T-helper 9 cell (primary cell): ENCODE measurements at places on chromosomes 7 and 10.

DNA sequence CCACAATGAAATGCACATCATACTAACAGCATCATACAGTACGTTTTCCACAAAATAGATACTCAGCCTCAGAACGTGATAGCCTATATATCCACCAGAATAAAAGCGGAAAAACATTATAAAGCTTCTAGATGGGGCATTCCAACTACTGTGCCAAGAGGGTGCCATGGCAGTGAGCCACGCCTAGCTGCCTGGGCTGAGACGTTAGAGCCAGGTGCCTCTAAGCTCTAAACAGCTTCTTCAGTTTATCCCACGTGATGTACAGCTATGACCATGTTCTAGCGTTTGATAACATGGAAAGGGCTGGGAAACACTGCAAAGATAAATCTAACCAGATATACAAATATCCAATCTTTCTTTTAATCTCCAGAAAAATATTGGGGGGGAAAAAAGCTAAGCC, 17.8 kb downstream of the USP6NL start:
- DNase-seq: no peak

DNA sequence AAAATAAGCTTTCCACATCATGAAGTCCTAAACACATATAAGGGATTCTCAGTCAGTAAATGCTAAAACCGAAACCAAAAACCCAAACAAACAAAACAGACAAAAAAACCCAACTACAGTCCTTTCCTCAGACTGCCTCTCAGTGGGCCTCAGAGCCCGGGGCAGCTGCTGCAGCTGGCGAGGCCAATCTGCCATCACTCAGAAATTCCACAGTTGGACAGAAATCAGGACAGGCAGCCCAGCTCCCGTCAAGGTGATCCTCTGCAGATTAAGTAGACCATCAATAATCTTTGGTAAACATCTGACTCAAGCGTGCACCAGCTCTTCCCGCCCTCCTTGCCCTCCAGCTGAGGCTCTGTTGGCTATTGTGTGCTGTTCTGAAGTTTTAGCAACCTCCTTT, 142.2 kb downstream of the ATXN7L1 start:
- no peak for DNase-seq

GRCh38 chr10:84543948-84544347, 215.6 kb downstream of the CCSER2 start:
- DNase-seq: no peak

GRCh38 chr10:67296926-67297325, 371.1 kb downstream of the LRRTM3 start:
- no peak for DNase-seq

- DNase-seq: no peak
Measured at GRCh38 chr7:64602086-64602485, 39.2 kb upstream of the ZNF680 start.

DNA sequence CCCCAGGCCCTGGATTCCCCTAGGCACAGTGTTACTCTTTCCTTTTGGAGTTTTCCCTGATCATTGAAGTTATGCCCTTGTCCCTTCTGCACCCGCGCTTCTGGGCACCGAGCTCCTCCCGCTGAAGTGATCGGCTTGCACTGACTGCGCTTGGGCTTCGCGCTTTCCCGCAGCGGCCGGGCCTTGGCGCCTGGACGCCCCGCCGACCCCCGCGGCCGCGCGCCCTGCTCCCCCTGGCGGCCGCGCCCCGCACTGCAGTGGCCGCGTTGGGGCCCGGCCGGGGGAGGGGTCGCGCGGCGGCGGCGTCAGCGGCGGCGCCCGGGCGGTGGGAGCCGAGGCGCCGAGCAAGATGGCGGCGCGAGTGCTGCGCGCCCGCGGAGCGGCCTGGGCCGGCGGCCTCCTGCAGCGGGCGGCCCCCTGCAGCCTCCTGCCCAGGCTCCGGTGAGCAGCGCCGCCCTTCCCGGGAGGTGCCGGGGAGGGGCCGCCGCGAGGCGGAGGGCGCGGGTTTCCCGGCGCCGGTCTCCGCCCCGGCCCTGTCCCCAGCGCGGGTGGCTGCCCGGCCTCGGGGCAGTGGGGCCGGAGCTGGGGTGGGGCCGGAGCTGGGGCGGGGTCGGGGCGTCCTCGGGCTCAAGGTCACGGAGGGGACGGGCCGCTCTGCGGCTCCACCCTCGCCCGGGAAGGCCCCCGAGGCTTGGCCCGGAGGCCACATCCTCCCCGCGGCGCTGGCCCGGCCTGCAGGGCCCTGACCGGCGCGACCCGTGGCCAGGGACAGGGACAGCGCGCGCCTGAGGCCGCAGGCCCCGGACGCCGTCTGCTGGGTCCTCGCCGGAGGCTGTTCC, at the start of gene NIPSNAP2:
Gene NIPSNAP2 (plus strand): TSS at position 325 of the 839 bp plus-strand sequence. CDS start 25 bp downstream, at position 350.
- peak; percentile 63 for DNase-seq

DNA sequence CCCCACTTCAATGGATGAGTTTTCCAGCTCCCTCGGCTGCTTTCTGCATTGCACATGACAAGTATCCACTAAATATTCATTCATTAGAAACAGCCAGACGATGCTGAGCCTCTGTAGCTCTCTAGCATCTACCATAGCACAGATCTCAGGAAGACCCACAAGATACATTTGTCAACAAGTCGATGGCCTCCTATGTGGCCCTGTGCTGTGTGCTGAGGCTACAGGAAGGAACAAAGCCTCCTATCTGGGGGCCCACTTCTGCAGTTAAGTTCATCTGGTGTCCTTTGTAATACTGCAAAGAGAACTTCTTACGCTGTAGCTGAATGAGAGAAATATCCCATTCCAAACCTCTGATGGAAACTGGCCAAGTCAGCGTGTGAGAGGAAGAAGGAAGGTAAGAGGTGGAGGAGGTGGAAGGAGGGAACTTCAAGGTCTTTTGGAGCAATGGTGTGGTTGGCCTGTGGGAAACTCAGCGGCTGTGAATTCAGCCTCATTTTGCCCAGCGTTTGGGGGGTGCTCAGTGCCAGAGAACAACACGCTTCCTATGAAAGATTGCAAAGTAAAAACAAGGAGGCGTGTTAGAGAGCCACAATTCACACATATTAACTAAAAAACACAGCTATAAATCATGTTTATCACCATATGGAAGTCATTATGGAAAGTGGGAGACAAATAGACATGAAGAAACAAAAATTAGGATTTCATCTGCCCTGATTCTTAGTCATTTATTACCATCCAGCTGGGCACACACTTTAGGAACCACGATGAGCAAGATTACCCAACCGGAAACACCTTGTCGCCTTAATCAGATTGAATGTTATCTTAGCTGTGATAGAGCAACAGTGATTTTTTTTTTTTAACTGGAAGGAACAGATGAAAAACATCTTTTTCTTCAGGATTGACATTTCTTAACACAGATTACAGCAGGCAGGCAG, 62.2 kb upstream of the USP6NL start:
- no peak for DNase-seq

DNA sequence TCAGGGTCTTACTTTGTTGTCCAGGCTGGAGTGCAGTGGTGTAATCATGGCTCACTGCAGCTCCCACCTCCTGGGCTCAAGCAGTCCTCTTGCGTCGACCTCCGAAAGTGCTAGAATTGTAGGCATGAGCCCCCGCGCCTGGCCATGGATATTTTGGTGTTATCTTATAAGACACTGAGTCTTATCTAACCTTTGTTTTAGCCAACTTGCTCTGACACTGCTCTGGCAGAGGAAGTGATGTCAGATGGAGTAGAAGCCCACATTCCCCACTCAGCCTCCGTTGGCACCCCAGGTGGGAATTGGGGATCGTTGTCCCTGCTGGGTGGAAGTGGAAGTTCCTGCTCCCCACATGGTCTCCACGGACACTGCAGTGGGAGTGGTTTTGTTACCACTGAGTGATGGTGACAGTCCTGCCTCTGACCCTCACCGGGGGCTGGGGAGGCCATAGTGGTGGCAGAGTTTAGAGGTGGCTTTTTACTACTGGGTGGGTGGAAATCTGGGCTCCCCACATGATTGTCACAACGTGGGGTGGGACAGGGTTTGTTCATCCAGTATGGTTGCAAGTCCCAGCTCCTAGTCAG, 98.9 kb downstream of the ANKRD61 start:
- DNase-seq: no peak

GRCh38 chr7:171364-171904, 20.9 kb upstream of the FAM20C start:
- DNase-seq: no peak

GRCh38 chr7:82675396-82675795, 231.8 kb upstream of the CACNA2D1 start:
- no peak for DNase-seq

GRCh38 chr7:45028138-45028919, 28.3 kb downstream of the CCM2 start:
- DNase-seq: no peak

- DNase-seq: no peak
Measured at GRCh38 chr10:88557658-88558057, 25.5 kb downstream of the RNLS start.
